ENCODE measurements at places on chromosomes 2 and 18.

- DNase-seq = no peak
These were observed 8.5 kb downstream of the FAM117B start for GRCh38 chr2:202643012-202643858.

DNA sequence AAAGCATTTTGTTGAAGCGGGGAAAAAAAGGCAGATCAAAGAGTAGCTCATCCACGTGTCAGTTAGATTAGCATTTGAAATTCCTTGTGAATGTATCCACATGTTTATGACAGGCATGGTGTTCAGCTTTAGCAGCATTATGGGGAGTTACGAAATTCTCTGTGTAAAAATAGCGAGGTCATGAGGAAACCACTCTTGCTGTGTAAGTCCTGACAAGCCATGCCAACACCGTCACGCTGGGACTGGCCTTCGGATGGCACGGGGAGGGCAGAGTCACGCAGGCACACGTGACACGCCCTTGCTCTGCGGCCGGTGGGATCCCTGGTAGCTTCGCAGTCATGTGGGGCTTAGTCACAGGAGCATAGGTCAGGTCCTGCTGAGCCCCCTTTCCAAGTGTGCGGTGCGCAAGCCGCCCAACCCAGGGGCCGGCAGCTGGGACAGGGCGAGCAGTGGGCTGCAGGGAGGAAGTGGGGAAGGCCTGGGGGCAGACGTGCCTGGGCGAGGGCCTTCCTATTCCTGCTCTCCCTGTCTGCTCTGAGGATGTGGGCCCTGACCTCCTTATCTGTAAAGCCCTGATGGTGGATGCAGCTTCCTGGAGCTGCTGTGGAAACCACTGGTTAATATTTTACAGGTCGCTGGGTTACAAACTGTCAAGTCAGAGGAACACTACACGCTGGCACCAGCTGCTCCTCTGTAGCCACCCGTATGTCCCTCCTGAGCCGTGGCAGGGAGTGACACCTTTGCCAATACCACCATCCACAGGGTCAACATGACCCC, 18.0 kb downstream of the MBP start:
- peak; percentile 49 for DNase-seq

DNA sequence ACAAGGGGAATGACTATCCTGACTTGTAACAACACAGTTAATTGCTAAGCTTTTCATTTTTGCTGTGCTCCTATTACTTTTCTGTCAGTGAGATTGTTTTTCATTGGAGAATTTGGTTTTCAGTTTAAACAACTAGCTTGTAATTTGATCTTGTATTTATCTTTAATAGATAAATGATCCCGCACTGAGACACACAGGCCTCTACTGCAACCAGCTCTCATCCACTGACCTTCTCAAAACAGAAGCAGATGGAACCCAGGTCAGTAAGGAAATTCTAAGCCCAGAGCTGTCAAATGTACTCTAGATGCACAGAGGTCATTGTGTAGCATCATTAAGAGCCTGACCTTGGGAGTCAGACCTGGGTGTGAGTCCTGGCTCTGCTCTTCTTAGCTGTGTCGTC, 30.7 kb downstream of the PTRHD1 start:
- DNase-seq = no peak

GRCh38 chr2:97662386-97662894, 1.4 kb downstream of the ACTR1B start:
- no peak for DNase-seq

DNA sequence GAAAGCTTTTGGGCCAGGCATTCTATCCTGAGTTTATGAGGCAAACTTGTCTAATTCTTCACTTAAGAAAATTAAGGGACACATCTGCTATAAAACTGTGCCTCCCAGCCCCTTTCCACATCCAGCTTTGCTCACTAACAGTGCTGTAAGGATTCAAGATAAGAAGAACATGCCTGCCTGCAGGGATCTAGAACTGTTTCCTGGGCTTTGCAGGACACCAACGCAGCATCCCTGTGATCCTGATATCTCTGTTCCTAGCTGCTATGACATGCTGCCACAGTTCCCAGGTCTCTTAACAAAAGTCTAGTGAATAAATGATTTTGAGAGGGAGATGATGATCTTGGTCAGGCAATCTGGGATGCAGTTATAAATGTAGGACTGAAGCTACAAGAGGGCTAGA, 12.4 kb downstream of the B4GALT6 start:
- DNase-seq = no peak

GRCh38 chr2:54054271-54054670, 61.1 kb upstream of the ACYP2 start:
- DNase-seq = no peak

DNA sequence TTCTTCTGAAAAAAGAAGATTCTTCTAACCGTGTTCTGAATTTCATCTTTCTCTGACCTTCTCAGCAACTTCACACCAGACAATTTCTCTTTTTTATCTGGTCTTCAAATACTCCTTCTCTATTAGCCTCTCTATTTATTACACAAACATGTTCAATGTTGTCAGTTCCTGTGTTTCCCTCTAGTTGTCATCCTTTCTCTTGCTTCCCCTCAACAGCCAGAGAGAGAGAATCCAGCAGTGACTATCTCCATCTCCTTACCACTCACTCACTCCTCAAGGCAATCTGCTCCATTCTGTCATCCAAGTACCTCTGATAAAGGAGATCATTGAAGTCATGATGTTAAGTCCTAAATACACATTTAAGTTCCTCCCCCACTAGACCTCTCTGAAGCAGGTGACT, 491.9 kb upstream of the CHAC2 start:
- DNase-seq = no peak

Data from thyroid gland (tissue), 4 donors.